Cardiac ventricle fibroblast (primary cell): ENCODE measurements at places on chromosomes 5 and 9. TPM values are rescaled to one million over a fixed set of nuclear protein-coding genes. Genes with fewer than 3 reads are reported as not detected.

The LCP2 gene
- 0.10 and 0.12 TPM in 2 replicates for total RNA-seq

The ELAVL2 gene
- total RNA-seq, result 0.12 TPM in 1 of 2 replicates, not detected in the other

The LCN15 gene
- not detected in 2 replicates for total RNA-seq

The SUSD3 gene
- total RNA-seq, result 1.9 and 2.1 TPM in 2 replicates

The PKD2L2 gene
- total RNA-seq, result not detected in 2 replicates

The RMI1 gene
- 3.4 and 4.7 TPM in 2 replicates for total RNA-seq

The SLC36A3 gene
- total RNA-seq, result not detected in 2 replicates

The GZMA gene
- not detected in 2 replicates for total RNA-seq

The MUSK gene
- 0.05 and 0.06 TPM in 2 replicates for total RNA-seq

The SLC34A1 gene
- not detected in 2 replicates for total RNA-seq

The SH2D3C gene
- total RNA-seq, result 1.1 and 2.5 TPM in 2 replicates

The ARSI gene
- total RNA-seq, result 0.24 and 1.2 TPM in 2 replicates

The F2R gene
- total RNA-seq, result 121 and 122 TPM in 2 replicates

The DOCK2 gene
- total RNA-seq, result 0.44 and 1.7 TPM in 2 replicates

The C5orf52 gene
- total RNA-seq, result not detected in 2 replicates
